Gastroesophageal sphincter (tissue), 4 donors: ENCODE measurements at places on chromosomes 1 and 21.

DNA sequence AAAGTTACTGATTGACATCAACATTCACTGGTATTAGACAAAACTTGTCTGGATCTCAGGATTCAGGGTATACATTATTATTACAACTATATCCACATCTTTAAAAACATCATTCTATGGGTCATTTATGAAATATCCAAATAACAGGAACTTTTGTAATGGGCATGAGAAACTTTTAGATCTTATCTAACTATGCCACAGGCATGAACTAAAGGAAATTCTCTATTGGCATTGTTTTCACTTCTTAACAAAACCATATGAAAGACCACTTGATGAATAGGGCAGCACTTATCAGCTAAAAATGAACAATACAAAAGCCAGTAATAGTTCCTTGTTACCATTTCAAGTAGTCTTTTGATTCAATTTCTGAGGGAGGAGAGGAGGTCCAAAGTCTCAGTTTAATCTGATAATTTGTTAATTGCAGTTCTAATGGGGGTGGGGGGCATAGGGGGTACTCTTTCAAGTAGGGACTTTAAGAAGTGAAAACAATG, 30.8 kb upstream of the CPLANE2 start:
- no peak for ATAC-seq

GRCh38 chr1:27571439-27572018, 32.4 kb downstream of the AHDC1 start:
- no peak for ATAC-seq

GRCh38 chr1:35049116-35049515, 17.4 kb upstream of the ZMYM6 start:
- ATAC-seq: no peak

DNA sequence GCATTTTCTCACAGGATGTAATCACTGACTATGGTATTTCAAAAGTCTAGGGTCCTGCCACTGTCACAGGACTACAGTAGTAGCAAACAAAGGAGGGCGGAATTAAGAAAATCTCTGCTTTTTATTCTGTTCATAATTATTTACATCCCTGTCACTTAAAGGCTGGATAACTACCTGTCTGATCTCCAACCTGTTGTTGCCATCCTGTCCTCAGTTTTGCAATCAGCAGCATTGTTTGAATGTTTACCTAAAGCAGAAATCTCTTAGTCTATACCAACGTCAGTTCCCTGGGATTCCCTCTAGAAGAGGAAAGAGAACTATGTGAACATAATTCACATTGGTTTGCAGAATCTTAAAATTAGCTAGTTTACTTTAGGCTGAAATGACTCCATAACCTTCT, 218.5 kb downstream of the PBX1 start:
- ATAC-seq: no peak

GRCh38 chr1:62448221-62448933, 11.5 kb downstream of the USP1 start:
- ATAC-seq: no peak

GRCh38 chr1:11823366-11824137, 17.6 kb downstream of the CLCN6 start:
- ATAC-seq: no peak

DNA sequence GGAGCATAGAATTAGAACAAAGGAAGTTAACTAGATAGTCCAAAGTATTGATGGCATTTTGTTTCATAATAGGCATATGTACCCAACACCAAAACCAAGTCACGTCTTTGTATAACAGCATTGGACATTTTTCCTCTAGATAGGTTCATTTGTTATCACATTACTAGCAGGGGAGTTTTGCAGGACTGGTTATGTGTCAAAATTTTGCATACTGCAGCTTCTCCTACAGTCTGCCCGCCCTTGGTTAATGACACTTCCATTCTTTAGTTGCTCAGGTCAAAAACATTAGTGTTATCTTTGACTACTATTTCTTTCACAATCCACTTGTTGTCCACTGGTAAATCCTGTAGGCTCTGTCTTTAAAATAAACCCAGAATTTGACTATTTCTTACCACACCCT, 8.9 kb downstream of the CAPZA1 start:
- no peak for ATAC-seq

DNA sequence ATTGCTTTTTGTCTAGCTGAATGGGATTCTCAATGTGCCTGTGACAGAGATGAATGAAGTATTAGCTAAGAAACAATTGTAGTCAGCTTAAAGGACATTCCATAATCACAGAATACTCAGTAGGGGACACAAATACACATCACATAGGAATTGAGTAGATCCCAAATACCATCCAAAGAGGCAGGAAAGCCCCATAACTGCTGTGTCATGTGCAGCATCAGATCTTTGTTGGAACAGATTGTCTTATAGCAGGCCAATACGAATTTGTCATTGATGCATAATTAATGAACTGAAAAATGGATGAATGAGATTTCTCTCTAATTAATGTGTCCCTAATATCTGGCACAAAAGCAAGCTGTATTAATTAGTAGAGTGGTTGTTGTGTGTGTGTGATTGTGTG, 82.3 kb upstream of the S1PR1 start:
- no peak for ATAC-seq

- ATAC-seq: peak; percentile 28
These were observed 52.1 kb downstream of the FMO4 start for GRCh38 chr1:171366085-171366484.

DNA sequence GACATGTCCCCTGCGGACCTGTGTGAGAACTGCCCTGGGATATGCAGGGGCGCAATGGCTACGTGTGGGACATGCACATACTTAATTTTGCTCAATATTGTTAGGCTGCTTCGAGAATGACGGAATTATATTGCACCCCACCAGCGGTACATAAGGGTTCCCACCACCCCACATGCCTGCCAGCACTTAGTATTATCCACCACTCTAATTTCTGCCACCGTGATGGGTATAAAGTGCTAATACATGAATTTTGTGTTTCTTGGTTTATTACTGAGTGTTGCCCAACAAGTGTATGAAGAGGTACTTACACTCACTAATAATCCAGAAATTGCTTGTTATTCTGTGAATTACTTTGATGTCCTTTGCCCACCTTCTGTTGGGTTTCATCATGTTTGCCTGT, 52.1 kb upstream of the ACOT11 start:
- no peak for ATAC-seq

GRCh38 chr21:34795548-34796180, 126.9 kb downstream of the CLIC6 start:
- ATAC-seq: peak; percentile 47

DNA sequence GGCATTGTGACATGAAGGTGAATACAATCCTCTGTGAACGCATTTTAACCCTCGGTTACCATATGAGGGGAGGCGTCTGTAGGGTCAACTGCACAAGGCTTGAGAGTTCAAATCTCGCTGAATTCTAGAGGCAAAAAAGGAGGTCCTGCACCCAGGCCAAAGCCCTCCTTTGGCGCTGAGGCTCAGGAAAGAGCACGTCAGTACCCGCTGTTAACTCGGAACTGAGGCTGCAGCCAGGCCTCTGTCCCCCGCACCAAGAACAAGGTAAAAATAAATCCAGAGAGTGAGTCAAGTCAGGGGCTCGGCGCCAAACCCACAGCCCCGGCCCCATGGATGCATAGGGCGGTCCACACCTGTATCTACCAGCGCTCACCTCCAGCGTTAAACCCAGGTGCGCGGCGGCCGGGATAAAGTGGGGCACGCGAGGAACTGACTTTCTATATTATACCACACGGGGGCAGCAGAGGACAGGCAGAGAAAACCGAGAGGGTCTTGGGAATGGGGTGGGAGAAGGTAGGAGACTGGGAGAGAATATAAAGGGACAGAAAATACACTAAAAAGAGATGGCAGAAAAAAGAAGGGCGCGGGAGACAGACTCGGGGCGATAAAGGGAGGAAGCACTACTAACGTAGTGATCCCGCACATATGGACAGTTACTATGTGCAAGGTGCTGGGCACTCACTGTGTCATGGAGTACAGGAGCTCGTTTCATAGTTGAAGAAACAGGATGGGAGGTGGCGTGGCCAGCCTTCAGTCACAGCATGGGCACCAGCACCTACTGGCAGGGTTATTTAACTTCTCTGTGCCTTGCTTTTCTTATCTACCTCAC, 54.9 kb downstream of the DMRTA2 start:
- no peak for ATAC-seq

DNA sequence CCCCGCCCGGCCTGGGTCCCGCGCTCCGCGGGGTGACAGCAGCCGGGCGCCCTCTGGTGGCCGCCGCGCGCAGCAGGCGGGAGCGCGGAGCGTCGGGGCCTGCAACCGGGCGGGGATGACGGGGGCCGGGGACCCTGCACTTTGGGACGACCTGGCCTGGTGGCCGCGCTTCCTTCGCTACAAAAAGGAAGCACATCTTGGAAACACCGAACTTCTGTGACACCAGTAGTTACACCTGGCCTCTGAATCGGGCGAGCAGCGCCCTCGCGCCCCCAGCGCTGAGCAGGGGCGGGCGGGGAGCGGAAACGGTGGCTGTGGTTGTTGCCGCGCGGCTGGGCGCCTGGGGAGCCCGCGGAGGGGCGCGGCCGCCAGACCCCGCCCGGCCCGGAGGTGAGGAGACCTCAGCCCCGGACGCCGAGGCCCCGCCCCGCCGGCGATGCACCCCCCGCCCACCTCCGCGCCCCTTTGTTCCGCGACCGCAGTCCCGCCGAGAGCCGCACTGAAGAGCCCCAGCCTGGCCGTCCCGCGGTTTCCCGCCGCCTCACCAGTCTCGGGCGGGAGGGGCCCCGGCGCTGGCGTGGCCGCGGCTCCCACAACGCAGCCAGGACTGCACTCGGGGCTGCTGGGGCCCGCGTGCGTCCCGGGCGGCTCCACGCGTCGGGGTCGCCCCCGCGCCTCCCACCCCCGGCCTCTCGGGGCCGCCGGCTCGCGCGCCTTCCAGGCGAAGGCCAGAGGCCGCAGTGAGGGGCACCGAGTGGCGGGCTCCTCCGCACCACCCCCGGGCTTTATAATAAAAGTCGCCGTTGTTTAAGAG, 59.3 kb downstream of the H3-3A start:
- peak; percentile 86 for ATAC-seq

- no peak for ATAC-seq
These were observed 16.7 kb downstream of the KDM1A start for GRCh38 chr1:23035823-23036452.

GRCh38 chr1:225962440-225962975, 21.5 kb upstream of the LEFTY2 start:
- no peak for ATAC-seq

- ATAC-seq: no peak
These were observed 1.7 kb downstream of the DYNLT4 start for GRCh38 chr1:44805311-44806024.

DNA sequence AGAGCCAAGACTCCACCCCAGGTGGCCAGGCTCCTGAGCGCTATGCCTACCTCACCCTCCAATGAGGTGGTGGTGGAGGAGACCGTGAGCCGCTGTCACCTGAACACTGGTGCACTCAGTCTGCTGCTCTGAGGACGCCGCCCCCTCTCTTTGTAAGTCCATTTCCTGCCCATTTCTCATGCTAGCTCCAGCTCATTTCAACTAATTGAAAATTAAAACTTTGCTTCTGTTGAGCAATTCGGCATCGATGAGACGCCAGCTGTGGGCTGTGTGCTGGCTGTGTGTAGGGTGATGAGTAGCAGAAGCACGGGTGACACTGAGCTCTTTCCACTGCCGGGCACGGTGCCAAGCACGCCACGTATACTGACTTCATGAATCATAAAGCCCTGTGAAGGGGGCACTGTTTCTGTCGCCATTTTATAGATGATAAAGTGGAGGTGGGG, 11.2 kb downstream of the TNFRSF1B start:
- peak; percentile 41 for ATAC-seq

- no peak for ATAC-seq
These were observed 17.0 kb downstream of the PCNT start for GRCh38 chr21:46340998-46341397.

DNA sequence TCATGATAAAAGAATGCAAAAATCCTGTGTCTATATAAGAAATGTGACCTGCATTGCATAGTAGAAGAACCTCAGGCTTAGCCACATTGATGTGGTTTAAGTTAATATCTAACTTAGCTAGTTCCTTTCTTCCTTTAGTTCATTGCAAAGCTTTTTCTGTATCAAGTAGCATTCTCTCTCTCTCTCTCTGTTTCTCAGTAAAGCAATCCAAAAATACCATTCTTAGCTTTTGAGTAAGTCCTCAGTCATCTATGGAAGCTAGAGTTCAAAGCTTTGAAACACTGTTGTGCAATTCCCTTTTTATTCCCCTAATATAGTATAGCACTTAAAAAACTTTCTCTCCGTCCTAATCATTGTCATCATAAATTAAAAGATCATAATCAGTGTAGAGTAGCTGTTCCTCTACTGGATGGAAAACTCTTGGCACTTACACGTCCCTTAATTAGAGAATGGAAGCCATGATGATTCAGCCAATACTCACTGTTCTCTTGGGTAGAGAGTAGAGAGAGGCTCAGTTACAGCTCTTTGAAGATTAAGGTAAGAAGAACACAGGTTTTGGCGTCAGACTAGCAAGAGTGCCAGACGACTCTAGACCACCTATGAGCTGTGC, 350.3 kb upstream of the LYPLAL1 start:
- ATAC-seq: peak; percentile 46

- no peak for ATAC-seq
These were observed 14.1 kb upstream of the SLC19A2 start for GRCh38 chr1:169499807-169500206.

DNA sequence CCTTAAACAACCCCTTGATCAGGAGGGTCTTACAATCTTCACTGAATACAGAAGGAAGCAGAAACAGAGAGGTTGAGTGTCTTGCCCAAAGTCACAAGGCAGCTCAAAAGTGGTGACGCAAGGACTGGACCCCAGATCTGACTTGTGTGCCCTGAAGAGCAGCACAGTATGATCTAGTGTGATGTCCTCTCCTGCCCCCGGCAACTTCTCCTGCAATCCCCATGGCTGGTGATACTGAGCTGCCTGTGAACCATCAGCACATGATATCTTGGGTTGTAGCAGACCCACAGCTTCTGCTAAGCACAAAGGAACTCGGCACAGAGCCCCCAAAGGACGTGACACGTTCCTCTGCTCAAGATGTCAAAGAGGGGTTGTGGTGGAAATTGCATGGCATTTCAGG, 51.2 kb upstream of the EDN2 start:
- ATAC-seq: no peak

GRCh38 chr1:57218487-57219079, 205.3 kb downstream of the DAB1 start:
- no peak for ATAC-seq

DNA sequence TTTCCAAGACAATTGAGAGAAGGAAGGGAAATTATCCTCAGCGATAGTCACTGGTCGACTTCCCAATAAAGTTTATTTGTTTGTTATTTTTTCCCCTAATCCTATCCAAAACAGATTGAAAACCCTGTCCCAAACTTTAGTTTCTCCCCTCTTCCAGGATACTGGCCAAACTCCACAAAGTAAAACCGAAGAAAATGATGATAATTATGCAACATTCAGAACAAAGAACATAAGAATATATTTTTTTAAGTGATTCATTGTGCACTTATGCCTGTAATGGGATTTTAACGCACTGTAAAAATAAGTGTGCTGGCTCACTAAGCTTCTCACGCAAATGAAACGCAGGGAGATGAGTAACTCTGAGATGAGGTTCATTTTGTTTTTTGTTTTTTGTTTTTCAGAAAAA, 6.0 kb downstream of the GLIS1 start:
- ATAC-seq: no peak

- ATAC-seq: no peak
These were observed 12.7 kb upstream of the PLCH2 start for GRCh38 chr1:2463396-2463795.

GRCh38 chr1:34657849-34658248, 97.0 kb upstream of the GJB5 start:
- ATAC-seq: no peak
